Activated CD4-positive, alpha-beta T cell treated with anti-CD3 and anti-CD28 coated beads for 36 hours (primary cell): ENCODE measurements at places on chromosomes 11 and 22.

GRCh38 chr11:10742460-10743208, 8.4 kb upstream of the CTR9 start:
- DNase-seq: peak; percentile 45

DNA sequence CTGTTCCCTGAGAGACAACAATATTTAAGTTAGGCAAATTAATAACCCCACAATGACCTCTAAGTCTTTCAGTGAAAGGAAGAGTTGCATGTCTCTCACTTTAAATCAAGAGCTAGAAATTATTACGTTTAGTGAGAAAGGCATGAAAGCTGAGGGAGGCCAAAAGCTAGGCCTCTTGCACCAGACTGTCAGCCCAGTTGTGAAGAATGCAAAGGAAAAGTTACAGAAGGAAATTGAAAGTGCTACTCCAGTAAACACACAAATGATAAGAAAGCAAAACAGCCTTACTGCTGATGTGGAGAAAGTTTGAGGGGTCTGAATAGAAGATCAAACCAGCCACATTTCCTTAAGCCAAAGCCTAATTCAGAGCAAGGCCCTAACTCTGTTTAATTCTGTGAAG, 45.0 kb downstream of the BBOX1 start:
- no peak for DNase-seq

DNA sequence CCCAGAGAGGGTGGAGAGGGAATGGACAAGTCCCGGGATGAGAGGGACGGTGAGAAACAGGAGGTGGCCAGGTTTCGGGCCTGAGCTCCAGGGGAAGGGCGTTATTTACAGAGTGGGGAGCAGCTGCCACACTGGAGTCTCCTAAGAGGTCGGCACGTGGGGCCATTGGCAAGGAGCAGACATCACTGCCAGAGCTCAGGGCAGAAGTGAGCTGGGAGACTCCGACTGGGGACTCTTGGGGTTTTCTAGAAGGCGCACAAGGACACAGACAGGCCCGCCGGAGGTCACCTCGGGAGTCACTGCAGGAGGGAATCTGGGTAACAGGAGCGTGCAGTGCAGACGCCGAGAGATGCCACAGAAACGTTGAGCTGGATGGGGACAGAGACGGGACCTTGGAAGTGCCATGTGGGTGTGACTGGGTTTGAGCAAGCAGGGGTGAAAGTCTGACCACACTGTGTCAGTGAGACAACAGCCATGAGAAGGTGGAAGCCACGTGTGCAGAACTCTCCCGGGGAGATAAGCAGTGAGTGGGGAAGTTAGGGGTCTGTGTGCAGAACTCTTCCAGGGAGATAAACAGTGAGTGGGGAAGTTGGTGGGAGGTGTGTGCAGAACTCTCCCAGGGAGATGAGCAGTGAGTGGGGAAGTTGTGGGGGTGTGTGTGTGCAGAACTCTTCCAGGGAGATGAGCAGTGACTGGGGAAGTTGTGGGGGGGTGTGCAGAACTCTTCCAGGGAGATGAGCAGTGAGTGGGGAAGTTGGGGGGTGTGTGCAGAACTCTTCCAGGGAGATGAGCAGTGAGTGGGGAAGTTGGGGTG, 187.5 kb downstream of the SHANK2 start:
- DNase-seq: no peak

GRCh38 chr11:74397501-74398243, 561 bp downstream of the PGM2L1 start:
- DNase-seq: peak; percentile 55

GRCh38 chr11:73426219-73426850, 50.1 kb downstream of the RELT start:
- no peak for DNase-seq

- DNase-seq: no peak
Observed at GRCh38 chr11:35139722-35140282, 831 bp downstream of the CD44 start.

GRCh38 chr11:78066471-78066870, 2.8 kb downstream of the THRSP start:
- DNase-seq: no peak

GRCh38 chr22:46902436-46902835, 140.0 kb downstream of the TBC1D22A start:
- DNase-seq: no peak

DNA sequence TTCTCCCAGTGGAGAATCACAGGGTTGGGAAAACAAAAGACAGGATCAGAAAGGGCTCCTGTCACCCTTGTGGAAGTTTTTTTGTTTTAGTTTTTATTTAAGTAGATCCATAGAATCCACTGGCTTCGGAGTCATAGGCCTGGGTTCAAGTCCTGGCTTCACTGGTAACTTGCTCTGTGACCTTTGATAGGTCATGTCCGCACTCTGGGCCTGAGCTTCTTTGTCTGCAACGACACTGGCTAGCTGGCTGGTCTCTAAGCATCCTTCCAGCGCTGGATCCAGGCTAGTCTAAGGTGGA, 1.4 kb downstream of the ZFTA start:
- DNase-seq: no peak

DNA sequence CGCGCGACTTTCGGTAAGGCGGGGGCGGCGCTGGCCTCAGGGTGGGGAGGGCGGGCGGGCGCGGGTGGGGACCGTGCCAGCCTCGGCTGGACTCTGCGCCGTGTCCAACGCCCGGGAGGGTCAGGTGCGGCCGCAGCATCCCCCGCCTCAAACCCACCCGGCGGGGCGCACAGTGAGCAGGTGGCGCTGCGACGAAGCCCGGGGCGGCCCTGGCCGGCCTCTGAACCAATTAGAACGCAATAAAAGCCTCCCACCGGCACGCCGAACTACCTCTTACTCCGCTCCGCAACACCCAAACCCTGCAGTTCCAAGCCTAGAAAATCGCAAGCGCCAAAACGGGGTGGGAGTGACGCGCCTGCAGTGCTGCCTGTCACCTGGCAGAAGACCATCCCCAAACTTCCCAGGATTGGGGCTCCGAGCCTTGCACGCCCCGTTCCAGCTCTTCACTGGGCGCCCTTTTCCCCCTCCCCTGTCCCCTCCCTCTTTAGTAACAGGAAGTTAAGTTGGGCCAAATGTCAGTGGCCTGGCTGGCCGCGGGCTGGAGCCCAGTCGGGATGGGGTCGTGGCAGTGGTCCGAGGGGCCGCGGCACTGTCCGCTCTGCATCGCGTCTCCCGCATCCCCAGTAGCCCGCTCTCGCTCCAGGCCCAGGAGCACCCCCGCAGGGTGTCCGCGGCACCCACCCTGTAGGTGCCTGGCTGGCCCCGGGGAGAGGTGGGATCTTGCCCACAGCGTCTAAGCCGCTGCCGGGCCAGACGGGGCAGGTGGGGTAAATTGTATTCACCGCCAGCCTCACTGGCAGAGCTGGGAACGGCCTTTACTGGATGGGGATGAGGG, 541 bp downstream of the MICAL2 start:
- peak; percentile 61 for DNase-seq

DNA sequence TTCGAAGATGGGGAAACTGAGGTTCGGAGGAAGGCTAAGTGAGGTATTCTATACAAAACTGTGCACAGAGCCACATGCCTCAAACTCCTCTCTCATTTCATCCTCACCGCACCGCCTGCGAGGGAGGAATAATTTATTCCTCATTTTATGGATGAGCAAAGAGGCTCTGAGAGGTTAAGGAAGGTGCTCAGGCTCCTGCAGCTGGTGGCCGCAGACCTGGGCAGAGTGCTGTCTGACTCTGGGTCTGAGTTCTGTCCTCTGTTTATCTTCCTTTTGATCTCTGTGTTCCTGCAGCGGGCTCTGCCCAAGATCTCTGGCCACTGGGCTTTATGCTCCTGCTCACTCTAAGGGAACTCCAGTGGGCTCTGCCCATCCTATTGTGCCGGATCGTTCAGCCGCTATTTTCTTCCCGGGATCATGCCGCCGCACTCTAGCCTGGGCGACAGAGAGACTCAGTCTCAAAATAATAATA, 59.5 kb downstream of the MCM5 start:
- DNase-seq: no peak

DNA sequence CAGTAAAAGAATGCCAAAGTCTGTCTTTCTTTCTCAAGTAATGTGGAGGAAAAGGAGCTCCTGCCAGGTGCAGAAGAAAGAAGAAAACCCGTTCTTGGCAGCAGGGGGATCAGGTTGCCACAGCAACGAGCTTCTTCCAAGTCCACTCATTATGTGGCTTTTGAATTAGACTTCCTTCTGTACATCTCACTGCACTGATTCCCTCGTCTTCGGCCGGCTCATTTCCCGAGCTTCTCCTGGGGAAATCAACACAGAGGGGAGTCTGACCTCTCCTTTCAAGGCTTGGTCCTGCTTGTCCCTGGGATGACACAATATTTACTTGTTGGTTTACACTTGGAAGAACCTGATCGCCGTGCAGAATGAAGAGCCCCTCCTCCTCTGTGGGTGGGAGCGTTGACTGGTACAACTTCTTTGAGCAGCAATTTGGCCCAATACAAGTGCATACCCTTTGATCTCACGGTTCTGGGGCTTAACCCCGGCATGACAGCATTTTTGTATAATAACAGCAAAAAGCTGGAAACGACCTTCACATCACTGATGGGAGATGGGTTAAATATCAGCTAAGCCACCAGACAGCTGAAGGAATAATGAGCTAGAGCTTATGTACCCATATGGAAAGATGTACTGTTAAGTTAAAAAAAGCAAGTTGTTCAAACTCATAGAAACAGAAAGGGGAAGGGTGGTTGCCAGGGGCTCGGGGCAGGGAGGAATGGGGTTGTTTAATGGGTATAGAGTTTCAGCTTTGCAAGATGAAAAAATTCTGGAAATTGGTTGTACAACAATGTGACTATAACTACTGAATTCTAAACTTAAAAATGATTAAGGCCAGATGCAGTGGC, 35.4 kb downstream of the MCHR1 start:
- DNase-seq: no peak

DNA sequence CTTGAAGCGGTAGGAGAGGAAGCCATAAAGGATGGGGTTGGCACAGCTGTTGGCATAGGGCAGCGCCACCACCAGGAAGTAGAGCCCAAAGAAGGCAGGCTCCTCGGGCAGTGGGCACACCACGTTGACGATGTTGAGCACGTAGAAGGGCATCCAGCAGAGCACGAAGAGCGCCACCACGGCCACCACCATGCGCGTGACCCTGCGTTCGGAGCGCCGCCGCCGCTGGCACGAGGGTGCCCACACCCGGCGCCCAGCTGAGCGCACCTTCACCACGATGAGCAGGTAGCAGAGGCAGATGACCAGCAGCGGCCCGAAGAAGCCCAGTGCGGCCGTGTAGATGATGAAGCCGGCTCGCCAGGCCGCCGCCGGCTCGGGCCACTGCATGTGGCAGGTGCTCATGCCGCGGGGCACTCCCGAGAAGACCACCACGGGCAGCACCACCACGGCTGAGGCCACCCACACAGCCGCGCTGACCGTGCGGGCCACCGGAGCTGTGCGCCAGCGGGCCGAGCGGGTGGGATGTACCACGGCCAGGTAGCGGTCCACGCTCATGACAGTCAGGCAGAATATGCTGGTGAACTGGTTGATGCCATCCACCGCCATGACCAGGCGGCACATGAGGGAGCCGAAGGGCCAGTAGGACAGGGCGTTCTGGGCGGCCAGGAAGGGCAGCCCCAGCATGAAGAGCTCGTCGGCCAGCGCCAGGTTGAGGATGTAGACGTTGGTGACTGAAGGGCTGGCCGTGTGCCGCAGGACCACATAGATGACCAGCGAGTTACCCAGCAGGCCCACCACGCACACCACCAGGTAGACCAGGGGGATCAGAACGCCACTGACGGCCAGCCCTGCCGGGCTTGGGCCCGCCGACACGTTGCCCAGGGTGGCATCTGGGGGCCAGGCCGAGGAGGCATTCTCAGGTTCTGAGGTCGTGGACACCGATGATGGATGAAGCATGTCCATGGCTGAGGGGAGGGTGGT, 5.1 kb downstream of the SSTR3 start:
- peak; percentile 3 for DNase-seq

GRCh38 chr11:37727371-37727770, 1129.3 kb upstream of the RAG2 start:
- DNase-seq: no peak

DNA sequence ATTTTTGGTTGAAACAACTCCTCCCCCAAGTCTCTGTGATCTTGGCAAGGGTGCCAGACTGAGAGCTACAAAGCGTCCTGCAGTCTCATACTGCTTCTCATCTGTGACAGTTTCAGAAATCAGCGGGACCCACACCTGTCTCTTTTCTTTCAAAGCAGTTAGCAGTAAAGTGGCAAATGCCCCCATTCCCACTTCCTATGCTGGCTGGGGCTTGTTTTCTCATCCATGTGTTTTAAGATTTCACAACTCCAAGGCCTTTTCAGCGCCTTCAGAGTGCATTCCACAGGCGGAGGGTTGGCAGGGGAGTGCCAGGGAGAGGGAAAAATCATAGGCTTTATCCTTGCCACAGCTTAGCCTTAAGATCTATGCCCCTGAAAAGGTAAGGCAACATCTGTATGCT, 493.5 kb downstream of the OPCML start:
- no peak for DNase-seq

DNA sequence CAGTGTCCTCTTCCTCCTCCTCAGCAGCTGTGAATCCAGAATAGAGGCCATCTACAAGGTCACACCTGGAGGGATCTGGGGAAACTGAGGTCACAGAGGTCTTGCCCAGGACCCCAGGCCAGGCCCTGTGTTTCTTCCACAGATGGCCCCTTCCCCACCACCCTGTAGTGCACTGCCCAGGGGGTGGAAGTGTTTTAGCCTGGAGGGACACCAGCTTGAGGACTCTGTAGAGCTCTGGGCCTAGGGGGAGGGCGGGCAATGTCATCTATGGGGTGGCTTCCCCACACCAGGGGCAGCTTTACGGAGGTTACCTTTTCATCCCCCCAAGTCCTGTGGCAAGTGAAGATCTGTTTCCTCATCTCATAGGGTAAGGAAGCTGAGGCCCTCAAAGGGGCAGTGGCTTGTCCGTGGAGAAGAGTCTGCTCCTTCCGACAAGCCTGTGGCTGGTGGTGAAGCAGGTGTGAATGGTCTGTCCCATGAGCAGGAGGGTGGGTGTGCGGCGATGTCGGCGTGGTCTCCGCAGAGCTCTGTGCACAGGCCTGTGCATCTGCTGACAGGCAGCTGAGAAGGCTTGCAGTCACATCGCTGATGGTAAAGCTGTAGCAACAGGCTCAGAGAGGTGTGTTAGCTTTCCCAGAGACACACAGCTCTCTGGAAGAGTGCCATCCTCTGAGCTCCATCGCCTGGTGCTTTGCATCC, 74.1 kb upstream of the WNT7B start:
- peak; percentile 4 for DNase-seq

DNA sequence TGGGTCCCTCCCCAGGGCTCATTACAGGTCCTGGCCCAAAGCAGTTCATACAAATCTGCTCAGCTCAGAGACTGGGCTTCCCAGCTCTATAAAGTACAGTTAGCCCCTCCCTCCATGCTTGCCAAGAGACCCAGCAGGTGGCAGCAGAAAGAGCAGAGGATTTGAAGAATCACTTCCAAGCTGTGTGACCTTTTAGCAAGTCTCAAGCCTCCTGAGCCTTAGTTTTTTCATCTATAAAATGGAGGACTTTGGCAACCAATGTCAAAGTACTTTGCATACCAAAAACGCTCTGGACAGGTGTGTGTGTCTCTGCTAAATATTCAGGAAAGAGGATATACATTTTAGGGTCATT, 26.6 kb downstream of the RELT start:
- peak; percentile 45 for DNase-seq

GRCh38 chr22:23549198-23549595, 30.9 kb downstream of the IGLL1 start:
- DNase-seq: no peak

GRCh38 chr11:87083029-87083428, 45.3 kb downstream of the TMEM135 start:
- DNase-seq: no peak
